Midbrain (tissue), 1 donor: ENCODE measurements at places on chromosomes 1 and 21.
A peak's percentile ranks its signal among the peaks of the same experiment; 100 is the strongest.

DNA sequence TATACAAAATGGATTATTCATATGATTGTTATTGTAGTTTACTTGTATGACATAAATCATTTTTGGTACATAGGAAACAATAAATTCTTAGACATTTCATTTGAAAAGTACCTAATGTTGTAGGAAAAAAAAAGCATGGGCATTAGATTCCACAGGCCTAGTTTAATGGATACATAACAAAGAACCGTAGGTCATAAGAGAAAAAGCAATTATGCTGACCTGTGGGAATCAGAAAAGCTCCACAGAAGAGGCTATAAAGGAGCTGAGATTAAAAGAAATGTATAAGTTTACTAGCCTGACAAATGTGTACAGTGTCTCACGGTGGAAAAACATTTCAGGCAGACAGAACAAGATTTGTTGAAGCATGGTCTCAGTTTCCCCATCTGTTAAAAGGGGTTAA, 3.7 kb downstream of the DEPDC1 start:
- no peak for DNase-seq

GRCh38 chr21:27424601-27425000, 457.7 kb upstream of the ADAMTS5 start:
- DNase-seq, result no peak

DNA sequence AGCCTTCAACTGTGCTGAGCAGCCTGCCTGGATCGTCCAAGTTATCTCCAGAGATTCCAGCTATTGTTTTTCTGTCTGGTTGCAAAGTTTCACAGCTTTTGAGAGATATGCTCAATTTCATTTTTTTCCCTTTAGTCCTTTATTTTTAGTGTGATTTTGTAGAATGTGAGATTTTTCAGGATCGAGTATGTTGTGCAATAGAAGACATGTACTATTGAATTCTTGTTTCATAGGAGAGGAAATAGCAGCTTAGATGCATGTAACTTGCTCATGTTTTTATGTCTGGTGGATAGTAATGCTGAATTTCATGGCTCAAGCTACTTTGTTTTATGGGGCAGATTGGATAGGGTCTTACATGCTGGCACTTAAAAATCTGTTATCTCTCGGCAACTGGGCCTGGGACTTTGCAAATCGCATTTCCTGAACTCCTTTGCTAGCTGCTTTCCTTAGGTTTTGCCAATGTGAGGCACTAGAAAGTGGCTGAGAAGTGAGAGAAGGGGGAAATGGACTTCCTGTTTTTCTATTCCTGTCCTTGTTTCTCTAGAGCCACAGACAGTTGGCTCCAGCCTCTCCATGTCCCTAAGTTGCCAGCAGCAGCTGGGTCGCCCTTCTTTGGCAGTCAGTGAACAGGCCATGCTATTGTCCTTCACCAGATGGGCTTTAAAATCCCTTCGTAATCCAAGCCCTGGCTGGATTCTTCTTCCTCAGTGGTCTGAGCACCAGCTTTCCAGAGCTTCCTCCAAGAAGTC, 101.4 kb upstream of the PDE4B start:
- DNase-seq, result peak; percentile 72

GRCh38 chr1:202034683-202035462, 24.5 kb downstream of the ELF3 start:
- no peak for DNase-seq

- DNase-seq, result no peak
Measured at GRCh38 chr1:168431882-168432281, 111.9 kb downstream of the XCL2 start.

GRCh38 chr1:182113879-182114626, 52.5 kb upstream of the ZNF648 start:
- DNase-seq, result peak; percentile 94

GRCh38 chr1:216812966-216813365, 89.7 kb upstream of the ESRRG start:
- DNase-seq, result no peak

DNA sequence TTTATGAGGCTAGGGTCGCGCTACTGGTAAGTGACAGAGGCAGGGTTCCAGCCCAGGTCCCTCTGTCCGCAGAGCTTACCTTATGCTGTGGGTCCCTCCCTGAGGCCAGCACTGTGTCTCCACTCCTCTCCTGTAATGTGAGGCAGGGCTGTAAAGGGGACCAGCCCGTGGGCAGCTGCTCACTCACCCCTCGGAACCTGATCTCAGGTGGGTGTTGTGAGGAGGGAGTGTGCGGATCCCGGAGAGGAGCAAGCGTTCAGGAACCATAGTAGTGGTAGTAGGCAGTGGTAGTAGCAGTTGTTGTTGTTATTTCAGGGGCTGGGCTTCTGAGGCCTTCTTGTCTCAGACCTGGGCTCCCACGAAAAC, 1.7 kb downstream of the ZC3H12A start:
- no peak for DNase-seq

GRCh38 chr1:200029035-200029821, 1.7 kb downstream of the NR5A2 start:
- peak; percentile 16 for DNase-seq

- DNase-seq, result no peak
Measured at GRCh38 chr1:40802742-40803113, 19.1 kb downstream of the KCNQ4 start.

GRCh38 chr1:85607126-85607920, 26.8 kb downstream of the CCN1 start:
- no peak for DNase-seq

- peak; percentile 71 for DNase-seq
Measured at GRCh38 chr1:155729031-155729898, 40.4 kb downstream of the DAP3 start.

GRCh38 chr1:41925712-41926111, 7.0 kb upstream of the HIVEP3 start:
- DNase-seq, result no peak

DNA sequence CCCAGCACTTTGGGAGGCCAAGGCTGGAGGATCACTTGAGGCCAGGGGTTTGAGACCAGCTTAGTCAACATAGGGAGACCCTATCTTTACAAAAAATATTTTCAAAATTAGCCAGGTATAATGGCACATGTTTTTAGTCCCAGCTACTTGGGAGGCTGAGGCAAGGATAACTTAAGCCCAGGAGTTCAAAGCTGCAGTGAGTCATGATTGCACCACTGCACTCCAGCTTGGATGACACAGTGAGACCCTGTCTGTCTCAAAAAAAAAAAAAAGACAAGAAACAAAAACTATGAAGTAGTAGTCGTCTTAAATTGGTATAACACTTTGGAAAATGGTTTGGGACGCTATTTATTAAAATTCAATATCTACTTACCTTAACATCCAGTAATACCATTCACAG, 7.7 kb downstream of the AIM2 start:
- no peak for DNase-seq

- DNase-seq, result no peak
Measured at GRCh38 chr1:94602316-94602715, 60.8 kb upstream of the F3 start.

- DNase-seq, result no peak
Measured at GRCh38 chr1:42322577-42322976, 12.5 kb downstream of the FOXJ3 start.

DNA sequence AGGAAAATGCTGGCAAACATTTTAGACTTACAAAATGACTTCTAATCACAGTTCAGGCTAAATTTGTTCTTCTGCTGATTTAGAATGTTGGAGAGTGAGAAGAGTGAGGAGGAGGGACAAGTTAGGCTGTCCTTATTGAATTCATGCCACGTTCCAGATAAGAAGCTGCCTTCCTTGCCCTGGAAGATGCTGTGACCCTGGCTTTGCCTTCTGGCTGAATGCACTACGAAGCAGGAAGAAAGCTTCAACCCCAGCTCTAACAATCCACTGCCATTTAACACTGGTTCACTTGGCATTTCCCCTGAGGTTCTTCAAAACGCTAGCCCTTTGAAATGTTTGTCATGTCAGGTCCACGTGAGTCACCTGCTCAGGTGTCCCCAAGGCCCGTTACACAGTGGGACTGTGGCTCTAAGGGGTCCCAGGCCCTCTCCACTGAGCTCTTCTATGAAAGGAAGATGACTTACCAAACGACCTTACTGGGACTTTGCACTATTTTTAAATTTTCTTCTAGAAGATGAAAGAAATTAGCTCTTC, 30.0 kb upstream of the LRRC8C start:
- no peak for DNase-seq

- DNase-seq, result no peak
Measured at GRCh38 chr1:170594066-170594626, 62.2 kb downstream of the GORAB start.

DNA sequence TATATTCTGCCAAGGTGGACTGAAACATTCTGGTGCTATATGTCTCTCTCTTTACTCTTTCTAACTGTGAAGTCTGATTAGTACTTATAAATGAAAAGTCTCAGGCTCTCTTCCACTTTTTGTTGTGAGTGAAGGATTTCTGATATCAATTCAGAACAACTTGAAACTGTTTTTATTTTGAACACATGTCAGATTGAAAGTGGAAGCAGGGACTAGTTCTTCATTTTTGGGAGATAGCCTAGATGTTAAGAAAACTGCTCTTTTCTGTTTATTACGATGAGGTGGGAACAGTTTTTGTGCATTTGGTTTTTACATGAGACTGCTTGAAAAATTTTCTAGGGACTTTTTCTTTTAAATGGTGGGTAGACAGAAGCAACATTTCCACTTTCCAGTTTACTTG, 14.5 kb upstream of the GBP3 start:
- no peak for DNase-seq

DNA sequence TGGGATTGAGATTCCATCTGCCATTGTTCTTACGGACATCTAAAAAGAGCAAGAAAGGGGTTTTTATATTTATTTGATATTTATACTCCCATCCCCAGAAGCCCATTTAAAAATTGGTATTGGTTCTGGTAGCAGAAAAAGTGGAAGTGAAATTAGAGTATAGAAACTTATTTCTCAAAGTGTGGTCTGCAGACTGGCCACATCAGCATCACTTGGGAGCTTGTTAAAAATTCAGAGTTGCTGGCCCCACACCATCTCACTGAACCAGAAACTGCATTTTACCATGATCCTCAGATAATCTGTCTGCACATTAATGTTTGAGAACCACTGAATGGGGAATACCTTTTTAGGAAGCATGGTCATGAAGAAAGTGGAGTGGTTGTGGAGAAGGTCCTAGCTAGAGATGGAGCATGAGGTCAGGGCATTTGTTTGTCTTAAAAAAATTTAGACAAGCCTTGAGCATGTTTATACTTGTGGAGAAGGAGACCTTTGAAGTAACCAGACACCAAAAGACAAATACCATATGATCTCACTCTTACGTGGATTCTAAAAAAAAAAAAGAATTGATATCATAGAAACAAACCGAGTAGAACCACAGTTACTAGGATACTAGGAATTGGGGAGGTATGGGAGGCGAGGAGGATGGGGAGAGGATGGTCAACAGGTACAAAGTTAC, 116.3 kb downstream of the ST6GALNAC3 start:
- DNase-seq, result no peak

GRCh38 chr1:96962216-96962615, 240.6 kb downstream of the PTBP2 start:
- no peak for DNase-seq

DNA sequence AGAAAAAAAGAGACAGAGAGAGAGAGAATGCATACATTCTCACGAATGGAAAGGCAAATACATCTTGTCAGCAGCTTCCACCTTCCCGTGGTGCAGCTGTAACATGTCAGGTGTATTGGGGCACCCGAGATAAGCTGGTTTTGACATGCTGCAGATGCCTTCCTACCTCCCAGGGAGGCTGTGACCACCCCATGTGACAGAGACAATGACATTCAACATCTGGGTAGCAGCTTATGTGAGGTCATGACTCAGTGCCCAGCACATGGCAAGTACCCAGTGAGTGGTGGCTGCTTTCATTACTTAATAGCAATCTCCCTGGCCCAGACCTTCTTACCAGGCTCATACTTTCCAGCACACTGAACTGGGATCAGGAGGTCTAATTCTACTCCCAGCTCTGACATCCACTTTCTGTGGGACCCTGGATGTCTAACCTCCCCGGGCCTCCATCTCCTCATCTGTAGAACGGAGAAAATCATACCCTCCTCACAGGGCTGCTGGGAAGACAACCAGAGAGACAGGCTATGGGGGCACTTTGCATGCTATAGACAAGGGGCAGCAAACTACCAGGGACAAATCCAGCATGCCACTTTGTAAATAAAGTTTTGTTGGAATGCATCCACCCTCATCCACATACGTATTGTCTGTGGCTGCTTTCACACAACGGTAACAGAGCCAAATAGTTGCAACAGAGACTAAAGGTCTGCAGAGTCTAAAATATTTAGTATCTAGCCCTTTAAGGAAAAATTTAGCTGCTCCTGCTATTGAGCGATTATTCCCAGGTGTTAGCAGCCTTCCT, 38.5 kb upstream of the ZBTB40 start:
- DNase-seq, result no peak

- DNase-seq, result no peak
Measured at GRCh38 chr1:48002142-48002541, 5.0 kb upstream of the TRABD2B start.

DNA sequence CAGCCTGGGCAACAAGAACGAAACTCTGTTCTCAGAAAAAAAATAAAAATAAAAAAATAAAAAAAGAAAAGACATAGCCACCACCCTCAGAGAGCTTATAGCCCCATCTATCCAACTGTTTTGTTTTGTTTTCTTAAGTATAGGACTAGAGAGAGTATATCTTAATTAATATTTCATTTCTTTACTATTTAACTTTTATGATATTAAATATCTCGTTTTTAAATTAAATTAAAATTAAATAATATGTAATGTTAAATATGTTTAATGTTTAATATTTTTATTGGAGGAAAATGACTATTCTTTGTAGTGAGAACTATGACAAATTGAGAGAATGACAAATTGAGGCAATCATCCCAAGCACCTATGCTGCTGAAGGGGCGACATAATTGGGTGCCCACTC, 33.1 kb upstream of the YTHDF2 start:
- no peak for DNase-seq

- DNase-seq, result no peak
Measured at GRCh38 chr1:224767676-224768075, 151.6 kb downstream of the CNIH3 start.

DNA sequence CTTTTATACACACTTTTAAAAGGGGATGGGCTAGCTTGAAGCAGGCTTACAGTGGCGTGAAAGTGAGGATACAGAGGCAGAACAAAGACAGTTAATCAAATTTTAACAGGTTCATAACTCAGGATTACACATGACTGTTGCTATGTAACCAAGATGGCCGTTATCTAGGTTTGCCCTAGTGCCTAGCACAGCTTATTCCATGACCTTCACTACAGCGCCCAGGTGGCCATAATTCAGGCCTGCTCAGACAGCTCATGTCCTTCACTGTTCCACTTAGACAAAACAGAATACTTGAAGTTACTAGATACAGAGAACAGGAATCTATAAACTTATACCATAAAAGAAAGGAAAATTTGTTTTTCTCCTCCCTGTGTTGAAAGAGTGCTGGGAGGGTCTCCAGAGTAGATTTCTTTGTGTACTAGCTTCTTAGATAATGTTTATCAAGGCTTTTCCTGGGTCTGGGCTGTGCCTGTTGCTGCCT, 6.2 kb upstream of the SPRR2F start:
- DNase-seq, result no peak

- no peak for DNase-seq
Measured at GRCh38 chr1:214980921-214981320, 101.6 kb upstream of the KCNK2 start.

DNA sequence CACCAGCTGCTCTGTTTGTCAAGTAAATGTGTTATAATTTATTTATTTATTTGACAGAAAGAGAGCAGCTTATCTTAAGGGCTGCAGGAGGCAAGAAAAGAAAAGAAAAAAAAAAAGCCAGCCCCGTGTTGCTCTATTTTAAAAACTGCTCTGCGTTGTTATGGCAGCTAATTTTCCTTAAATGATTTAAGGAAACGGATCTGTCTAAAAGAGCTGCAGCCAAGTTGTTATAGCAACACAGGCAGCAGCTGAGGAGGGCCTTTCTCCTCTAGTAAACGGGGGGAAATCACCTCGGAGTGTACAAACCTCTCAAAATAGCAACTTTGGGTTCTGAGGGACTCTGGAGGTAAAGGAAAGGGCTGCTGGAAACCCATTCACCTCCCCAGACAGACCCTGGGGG, 149.2 kb downstream of the BEND5 start:
- DNase-seq, result no peak
